ENCODE measurements at places on chromosomes 1 and 21. TPM values are rescaled to one million over a fixed set of nuclear protein-coding genes. Genes with fewer than 3 reads are reported as not detected.

DNA sequence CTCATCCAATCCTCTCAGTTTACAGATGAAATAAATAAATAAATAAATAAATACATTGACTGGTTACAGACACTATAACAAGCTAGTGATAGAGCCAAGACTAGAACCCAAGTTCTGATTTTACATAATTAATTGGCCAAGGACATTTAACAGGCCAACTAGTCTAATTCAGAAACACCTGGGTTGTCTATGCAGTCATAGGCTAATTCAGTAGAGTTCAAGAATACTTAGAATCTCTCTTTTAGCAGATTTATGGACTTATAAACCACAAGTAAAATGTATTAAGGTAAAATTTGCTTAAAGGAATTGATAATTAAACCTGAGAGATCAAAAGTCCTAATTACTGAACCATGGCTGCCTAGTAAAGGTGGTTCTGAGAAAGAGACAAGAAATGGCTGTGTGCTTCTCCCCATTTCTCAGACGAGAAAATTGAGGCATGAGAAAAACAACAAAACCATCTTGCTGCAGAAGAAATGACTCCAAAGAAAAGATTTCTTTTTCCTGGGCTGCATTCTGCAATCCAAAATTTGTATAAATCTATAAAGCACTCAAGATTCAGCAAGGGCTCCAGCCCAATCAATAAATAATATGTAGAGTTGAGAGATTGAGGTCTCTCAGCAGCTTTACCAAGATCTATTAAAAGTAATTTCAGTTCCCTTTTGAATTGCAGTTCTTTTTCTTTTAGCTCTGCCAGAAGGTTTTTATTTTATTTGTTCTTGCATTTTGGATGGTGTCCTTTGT lies 98.3 kb downstream of the DUSP10 start:
- DNase-seq, result no peak

GRCh38 chr1:243490748-243491686 lies 235.2 kb downstream of the SDCCAG8 start:
- peak; percentile 43 for DNase-seq

GRCh38 chr1:203636291-203636690 lies 9.7 kb downstream of the ATP2B4 start:
- no peak for DNase-seq

DNA sequence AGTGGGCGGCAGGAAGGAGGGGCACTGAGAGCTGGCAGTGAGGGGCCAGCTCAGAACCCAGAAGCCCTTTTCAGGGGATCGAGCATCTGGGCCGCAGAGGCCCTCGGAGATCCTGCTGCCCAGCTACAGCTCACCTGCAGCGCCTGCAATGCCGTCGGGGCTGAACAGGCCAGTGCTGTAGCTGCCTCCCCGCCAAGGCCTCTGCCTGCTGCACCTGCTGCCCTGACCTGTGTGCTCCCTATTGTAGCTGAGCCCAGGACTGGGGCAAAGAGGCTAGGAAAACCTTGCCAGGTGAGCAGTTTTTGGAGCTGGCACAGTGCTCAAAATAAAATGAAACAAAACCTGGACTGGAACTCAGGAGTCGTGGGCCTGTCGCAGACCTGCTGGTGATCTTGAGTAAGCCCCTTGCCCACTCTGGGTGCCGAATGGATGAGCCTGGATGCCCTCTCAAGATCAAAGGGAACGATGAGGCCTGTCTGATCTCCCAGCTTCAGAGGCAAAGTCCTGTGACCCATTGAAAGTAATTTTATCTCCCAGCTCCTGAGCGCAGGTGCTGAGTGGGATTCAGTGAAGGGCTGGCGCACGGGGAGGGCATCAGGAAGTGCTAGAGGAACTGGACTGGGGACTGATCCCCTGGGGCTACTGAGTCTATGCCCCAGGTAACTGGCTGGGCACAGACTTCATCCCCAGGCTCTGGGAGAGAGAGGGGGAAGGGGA lies 154.6 kb downstream of the FOXD2 start:
- no peak for DNase-seq

- peak; percentile 20 for DNase-seq
These were observed 87.4 kb upstream of the TTC39A start for GRCh38 chr1:51417496-51418383.

GRCh38 chr1:226919587-226919986 lies 20.5 kb upstream of the COQ8A start:
- no peak for DNase-seq

- peak; percentile 97 for DNase-seq
These were observed 24.4 kb downstream of the SNAP47 start for GRCh38 chr1:227759341-227760300.

DNA sequence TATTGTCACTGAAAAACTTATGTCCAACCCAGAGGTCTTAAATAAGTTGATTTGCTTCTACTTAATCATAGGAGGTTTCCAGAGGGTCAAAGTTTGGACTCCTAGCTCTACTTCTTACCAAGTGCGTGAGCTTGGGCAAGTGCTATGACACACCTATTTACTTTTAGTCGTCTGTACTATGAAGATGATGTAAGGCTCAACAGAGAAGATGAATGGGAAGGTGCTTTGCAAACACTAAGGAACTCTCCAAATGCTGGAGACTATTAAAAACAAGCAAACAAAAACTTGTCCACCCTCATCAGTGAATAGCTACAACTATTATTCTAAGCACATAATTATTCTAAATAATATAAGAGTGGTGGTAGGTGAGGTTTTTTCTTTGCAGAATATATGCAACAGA lies 232.3 kb upstream of the USP24 start:
- no peak for DNase-seq

GRCh38 chr1:50348449-50349241 lies 74.6 kb downstream of the DMRTA2 start:
- peak; percentile 64 for DNase-seq

DNA sequence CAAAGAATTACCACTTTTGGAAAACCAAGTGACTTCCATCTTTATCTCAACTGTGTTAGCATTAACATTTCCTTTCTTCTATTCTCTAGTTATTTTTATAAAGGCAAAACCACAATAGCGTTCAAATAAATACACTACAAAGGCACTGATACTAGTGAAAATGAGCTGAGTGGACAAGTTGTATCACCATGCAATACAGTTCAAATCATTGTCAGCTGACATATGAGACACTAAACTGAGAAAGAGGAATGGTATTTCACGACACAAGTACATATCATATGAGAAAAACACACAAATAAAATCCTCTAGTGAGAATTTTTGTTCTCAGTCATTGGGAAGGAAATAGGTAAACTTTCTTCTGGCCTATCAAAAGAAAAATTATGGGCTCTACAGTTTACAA lies 26.2 kb downstream of the ENAH start:
- no peak for DNase-seq

- DNase-seq, result no peak
These were observed 139.7 kb upstream of the ERRFI1 start for GRCh38 chr1:8165595-8166360.

DNA sequence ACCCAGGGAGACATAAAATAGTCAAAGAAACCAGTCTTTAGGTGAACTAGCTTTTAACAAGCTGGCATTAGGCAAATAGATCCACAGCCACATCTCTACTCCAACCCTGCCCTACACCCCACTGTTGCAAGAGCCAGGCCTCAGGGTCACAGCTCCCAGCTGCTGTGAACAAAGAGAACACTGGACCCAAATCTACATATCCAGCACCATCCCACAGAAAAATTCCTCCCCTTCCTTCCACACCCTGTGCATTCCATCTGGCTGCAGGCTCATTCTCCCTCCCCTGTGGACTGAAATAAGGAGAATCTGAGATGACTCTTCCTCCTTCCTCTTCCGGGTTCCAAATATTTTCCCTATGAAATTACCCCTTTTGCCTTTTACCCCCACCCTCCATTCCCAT lies 23.2 kb downstream of the DLGAP3 start:
- DNase-seq, result no peak

DNA sequence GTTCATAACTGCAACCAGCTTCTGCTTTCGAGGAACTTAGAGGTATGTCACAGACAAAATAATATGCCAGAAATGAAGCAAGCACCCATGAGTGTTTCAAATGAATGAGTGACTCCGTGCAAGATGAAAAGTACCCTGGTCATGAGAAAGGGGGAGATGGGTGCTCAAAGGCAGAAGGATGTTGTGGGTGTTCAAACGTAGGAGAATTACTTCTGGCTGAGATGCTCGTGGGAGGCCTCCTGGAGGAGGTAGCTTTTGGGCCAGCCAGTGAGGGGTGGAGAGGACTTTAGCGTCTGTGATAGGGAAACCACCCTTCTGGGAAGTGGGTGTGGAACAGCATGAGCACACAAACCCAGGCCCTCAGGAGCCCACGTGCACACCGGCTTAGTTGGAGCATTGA lies 113.8 kb downstream of the SYF2 start:
- DNase-seq, result no peak

- DNase-seq, result no peak
These were observed 48.3 kb upstream of the POFUT2 start for GRCh38 chr21:45335761-45336534.

The ILDR2 gene
- total RNA-seq, result not detected

The LHX8 gene
- total RNA-seq, result not detected

The KRTAP13-2 gene
- not detected for total RNA-seq

The AMY1A gene
- total RNA-seq, result not detected

The RAP1GAP gene
- total RNA-seq, result 0.12 TPM

The FLG2 gene
- total RNA-seq, result not detected

The ADAMTS4 gene
- 2.1 TPM for total RNA-seq

The FRRS1 gene
- total RNA-seq, result 0.66 TPM

The HMGCS2 gene
- not detected for total RNA-seq

The TTC24 gene
- total RNA-seq, result not detected

Measured in HFFc6 (cell line).